ENCODE measurements at places on chromosomes 12 and 14. TPM values are rescaled to one million over a fixed set of nuclear protein-coding genes. Genes with fewer than 3 reads are reported as not detected.

Gene BHLHE41
- 1.1 TPM for polyA plus RNA-seq

DNA sequence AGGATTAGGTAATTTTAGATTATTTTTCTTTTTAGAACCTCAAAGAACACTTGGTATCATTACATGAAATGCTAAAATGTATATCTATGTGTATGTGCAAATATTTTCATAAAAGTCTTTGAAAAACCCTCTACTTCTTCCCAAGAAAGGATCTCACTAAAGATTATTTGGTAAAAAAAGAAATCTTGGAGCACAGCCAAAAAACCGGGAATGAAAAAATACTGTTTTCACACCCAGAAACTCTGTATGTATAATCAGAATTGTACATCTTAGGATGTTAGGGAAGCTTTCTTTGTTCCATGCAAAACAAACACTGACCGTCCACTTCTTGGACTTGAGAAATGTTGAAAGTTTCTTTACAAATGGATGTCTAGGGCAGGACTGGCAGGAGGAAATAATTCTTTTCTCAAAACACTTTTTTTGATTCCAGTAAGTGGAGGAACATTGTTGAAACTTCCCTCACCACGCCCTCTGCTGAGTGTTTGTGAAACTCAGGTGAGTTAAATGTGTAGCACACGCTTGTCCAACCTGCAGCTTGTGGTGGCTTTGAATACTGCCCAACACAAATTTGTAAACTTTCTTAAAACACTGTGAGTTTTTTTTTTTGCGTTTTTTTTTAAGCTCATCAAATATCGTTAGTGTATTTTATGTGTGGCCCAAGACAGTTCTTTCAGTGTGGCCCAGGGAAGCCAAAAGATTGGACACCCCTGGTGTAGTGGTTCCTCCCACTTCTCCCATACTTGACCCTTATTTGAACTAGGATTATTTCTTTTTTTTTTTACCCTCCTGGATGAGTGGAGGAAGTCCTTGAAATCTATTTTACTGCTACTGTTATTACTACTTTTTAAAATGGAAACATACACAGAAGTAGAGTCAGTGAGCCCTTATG lies 26.6 kb downstream of the FBXO34 start:
- DNase-seq, result peak; percentile 42

DNA sequence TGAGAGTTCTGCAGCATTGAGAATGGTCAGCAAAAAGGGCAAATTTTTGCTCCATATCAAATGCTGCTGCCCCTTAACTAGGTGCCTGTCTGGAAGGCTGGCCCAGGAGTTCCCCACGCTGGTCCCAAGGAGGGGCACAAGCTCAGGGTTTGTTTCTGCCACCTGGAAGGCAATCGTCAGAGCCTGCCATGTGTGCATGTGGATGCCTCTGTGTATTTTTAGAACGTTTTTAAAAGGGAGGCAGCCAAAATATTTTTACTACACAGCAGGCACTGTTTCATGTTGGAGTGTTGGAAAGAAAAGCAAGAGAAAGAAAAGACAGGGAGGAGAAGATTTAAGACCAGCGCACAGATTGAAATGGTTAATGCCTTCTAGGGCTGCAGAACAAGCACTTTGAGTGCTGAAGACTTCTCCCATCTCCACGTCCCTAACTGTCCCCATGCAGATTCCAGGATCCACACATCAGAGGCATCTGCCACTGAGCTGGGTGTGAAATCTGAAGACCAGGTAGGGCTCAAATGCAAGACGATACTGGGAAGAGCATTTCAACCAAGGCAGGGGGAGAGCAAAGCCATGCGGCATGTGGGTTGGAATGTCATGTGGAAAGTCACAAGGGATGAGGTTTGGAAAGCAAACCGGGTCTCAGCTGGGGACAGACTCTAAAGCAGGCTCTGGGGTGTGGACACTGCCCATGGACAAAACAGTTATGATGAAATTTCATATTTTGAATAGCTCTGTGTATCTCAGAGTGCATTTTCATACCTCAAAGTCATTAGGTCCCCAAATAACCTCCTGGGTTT lies 557.2 kb downstream of the BCL11B start:
- DNase-seq, result no peak

DNA sequence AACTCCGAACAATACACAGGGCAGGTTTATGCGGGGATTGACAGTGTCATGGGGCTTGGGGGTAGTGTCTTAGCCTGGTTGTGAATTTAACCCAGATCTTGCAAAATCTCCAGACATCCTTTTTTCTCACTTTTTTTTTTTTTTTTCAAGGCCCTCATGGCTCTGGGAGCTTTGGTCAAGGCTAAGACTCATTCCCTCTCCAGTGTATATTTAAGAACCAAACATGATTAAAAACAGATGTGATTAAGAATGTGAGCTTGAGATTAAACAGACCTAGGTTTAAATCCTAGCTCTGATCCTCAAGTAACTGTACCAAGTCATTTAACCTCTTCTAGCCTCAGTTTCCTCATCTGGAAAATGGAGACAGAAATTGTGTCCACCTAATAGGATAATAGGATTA lies 151.7 kb upstream of the FUT8 start:
- no peak for DNase-seq

GRCh38 chr12:79250960-79251755 lies 386.6 kb downstream of the SYT1 start:
- DNase-seq, result no peak

DNA sequence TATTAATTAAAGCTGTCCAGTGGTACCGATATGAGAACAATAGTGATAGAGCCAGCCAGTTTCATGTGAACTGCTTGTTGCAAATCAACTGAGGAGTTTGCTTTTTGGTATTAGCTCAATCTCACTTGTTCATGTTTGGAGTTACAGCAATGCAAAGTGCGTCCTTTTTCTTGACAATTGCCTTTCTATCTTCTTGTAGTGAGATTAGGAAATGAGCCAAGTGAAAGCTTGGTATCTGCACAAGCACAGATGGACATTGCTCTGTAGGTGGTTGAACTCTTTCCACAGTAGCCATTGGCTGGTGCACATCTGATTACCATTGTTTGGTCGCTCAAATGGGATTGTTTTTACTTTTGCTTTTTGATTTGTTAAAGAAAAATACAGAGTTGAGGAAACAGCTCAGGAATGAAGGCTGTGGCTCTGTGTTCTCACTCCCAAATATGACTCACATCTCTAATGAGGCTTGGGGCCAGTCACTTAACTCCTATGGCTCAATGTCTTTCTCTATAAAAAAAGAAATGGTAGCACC lies 241.4 kb downstream of the BMP4 start:
- DNase-seq, result peak; percentile 10

DNA sequence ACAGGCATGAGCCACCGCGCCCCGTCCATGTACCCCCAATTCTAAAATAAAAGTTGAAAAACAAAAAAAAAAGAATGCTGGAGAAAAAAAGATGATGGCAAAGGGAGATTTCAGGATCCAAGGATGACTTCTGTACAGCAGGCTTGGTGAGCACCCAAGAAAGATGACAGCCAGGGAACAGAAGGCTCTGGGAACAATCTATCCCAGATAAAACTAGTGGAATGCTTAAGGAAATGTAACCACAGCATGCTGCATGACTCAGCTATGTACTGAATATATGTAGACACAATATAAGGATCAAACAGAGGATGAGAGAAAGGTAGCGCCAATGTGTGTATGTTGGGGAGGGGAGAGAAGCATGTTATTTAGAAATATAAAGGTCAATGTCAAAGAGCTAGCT lies 123.7 kb upstream of the TMTC1 start:
- no peak for DNase-seq

DNA sequence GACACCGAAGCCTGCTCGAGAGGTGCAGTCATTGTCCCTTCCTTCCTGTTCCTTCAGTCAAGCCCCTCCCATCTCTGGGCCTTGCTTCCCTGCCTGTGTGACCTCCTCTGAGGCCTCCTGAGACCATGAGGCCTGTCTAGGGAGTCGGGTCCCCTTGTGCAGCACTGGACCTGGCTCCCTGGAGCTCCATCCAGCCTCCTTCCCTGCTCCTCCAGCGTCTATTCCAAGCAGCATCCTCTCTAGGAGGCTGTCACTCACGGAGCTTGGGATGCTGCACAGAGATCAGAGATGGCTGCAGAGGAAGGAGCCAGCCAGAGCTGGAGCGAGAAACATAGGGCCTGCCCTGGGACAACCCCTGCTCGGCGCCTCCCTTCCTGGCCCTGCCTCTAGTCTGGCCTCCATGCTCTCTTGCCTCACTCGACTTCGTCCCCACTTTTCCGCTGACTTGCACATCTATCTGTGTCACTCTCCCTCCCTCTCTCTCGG lies 142.7 kb downstream of the BCL11B start:
- no peak for DNase-seq

DNA sequence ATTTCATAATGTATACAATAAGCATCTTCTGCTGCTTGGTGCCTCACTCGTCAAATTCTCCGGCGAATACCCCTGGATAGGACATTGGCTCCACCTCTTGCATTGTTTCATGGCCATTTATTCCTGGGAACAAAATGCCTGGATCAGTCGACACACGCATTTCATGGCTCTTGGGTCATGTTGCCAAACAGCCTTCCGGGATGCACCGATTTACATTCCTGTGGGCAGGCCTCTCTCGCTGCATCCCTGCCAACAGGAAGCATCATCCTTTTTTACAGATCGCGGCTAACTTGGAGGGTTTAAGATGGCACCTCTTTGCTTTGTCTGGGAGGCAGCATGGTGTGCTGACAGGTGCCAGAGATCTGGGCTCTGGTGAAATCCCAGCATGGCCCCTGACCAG lies 32.7 kb upstream of the RIMBP2 start:
- no peak for DNase-seq

DNA sequence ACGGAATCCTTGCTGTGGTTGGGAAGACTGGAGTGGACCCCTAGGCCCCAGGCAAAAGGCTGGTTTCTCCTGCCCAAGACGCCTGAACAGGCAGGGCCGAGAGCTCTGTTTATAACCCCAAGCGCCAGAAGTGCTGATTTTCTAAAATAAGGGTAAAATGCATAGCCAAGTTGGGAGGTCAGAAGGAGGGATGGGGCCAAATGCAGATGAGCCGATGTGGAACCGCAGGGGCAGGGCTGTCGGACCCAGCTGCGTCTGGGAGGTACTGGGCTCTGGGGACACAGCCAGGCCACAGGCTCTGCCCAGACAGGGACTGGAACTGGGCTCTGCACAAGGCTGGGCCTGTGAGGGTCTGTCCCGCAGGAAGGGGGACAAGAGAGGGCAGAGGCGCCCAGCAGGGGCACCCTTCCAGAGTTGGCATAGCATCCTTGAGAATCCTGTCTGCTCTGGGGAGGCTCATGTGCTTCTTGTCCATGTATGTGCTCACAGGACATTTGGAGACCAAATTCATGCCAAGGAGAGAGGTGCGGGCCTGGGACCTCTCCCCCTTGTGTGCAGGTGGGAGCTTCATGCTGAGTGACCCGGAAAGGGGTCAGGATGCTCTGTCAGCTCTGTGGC lies 49.1 kb downstream of the JAG2 start:
- DNase-seq, result no peak

DNA sequence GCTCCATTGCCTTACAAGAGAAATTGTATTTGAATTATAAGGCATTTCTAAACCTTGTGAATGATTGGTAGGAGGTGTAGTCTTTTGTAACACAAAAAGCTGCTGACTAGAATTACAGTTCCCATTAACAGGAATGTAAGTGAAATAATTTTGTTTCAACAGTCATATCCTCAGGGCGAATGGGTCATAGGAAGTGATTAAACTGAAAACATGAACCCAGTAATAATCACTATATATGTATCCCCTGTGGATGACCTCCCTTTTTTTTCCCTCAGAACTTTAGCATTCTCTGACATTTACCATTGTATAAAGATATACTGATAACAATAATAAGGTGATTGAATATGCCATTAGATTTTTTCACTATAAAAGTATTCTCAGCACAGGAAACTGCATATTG lies 312.3 kb downstream of the ATP23 start:
- no peak for DNase-seq

Data from A549 (cell line).